T-helper 17 cell (primary cell): ENCODE measurements at places on chromosomes 5 and 9.
A peak's percentile ranks its signal among the peaks of the same experiment; 100 is the strongest.

GRCh38 chr9:21576331-21577189 lies 94.4 kb upstream of the IFNE start:
- no peak for DNase-seq

- DNase-seq, result no peak
These were observed 54.7 kb upstream of the TTC39B start for GRCh38 chr9:15361737-15362136.

DNA sequence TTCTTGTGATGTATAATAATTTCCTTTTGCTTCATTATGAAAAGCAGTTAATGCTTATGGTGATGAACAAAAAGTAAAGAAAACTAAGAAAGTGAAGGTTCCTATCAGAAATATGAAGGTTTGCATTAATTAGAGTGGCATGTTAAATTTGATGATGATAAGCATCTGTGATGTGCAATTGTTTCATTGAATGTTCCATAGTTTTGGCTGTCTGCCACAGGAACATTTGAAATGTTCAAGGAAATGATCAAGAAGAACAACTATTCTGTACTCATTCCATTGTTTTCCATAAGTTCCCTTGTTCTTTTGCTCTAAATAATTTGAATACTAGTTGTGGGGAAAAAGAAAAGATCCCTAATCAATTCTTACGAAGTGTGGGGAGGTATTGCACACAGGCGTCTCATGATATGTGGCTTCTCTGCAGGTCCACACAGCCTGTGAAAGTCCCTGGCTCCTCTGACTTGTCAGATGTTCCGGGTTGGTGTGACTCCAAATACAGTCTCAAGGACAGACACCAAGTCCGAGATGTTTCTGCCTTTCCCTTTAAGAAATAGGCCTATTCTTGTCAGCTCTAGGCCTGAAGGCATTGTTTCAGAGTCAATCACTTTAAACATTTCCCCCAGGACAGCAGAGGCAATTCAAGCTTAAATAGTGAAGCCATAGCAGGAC lies 152.6 kb upstream of the MAST4 start:
- DNase-seq, result no peak

GRCh38 chr5:66757219-66757833 lies 161.1 kb downstream of the MAST4 start:
- DNase-seq, result no peak

GRCh38 chr9:19140259-19140658 lies 13.0 kb upstream of the PLIN2 start:
- no peak for DNase-seq

- no peak for DNase-seq
These were observed 36.0 kb upstream of the SPATA31C2 start for GRCh38 chr9:88174324-88174723.

GRCh38 chr9:102587281-102587680 lies 407.9 kb upstream of the CYLC2 start:
- no peak for DNase-seq

DNA sequence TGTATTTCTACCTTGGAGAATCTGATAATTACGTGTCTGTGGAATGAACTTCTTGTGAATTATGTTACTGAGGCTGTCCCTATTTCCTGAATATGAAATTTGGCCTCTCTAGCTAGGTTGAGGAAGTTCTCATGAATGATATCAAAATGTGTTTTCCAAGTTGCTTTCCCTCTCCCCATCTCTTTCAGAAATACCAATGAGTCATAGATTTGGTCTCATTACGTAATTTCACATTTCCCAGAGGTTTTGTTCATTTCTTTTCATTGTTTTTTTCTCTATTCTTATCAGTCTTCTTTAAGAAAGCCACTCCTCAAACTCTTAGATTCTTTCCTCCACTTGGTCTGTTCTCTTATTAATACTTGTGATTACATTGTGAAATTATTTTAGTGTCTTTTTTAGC lies 923.8 kb upstream of the CDH9 start:
- no peak for DNase-seq

GRCh38 chr9:4555236-4555635 lies 65.0 kb downstream of the SLC1A1 start:
- DNase-seq, result no peak

- no peak for DNase-seq
These were observed 277.6 kb upstream of the TNC start for GRCh38 chr9:115395511-115396021.

DNA sequence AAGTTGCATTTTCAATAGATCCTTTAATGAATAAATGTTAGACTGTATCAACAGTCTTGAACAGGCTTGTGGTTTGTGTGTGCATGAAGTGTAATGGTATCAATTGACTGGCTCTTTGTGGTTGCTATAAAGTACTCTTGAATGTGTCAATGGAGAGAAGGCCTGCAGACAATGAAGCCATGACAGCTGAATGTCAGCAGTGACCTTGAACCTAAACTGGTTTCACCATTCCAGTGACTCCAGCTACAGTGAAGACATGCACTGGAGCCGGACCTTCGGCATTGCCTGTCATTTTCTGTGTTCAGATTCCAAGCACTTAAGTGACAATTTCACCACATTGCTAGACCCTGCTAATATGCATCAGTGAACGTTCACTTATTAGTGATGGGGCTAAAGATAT lies 276.0 kb upstream of the TMEM161B start:
- no peak for DNase-seq

- DNase-seq, result no peak
These were observed 174.4 kb downstream of the MARCHF11 start for GRCh38 chr5:16005225-16005624.

GRCh38 chr5:114243281-114243971 lies 118.4 kb upstream of the KCNN2 start:
- no peak for DNase-seq

- no peak for DNase-seq
These were observed 172.7 kb upstream of the RIOK2 start for GRCh38 chr5:97355775-97356174.

DNA sequence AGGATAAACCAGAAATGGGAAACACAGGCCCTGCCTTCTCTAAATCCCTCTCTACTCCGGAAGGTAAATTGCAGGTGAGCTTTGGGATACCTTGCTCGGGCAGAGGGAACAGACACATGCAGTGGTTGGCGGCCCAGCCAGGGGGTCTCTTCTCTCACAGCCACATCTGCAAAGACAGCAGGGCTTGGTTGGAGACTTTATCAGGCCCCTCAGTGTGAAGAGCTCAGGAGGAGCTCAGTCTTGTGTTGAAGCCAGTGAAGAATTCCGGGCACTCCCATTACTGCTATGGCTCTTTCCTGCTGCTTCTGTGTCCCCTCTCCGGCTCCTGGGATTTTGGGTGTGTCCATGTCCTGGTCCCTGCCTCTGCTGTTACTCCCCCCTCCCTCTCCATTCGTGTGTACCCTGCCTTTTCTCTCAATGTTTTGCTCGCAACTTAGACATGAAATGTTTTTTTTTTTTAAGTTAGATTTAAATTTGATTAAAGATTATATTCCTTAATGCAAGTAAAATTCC lies 99.8 kb downstream of the TRIO start:
- no peak for DNase-seq

GRCh38 chr9:79149585-79149984 lies 422.2 kb upstream of the TLE4 start:
- DNase-seq, result no peak

GRCh38 chr5:57601996-57602395 lies 119.4 kb upstream of the ACTBL2 start:
- no peak for DNase-seq

- no peak for DNase-seq
These were observed 24.2 kb upstream of the CAMLG start for GRCh38 chr5:134714120-134714519.

GRCh38 chr5:114418176-114419066 lies 56.6 kb downstream of the KCNN2 start:
- no peak for DNase-seq

DNA sequence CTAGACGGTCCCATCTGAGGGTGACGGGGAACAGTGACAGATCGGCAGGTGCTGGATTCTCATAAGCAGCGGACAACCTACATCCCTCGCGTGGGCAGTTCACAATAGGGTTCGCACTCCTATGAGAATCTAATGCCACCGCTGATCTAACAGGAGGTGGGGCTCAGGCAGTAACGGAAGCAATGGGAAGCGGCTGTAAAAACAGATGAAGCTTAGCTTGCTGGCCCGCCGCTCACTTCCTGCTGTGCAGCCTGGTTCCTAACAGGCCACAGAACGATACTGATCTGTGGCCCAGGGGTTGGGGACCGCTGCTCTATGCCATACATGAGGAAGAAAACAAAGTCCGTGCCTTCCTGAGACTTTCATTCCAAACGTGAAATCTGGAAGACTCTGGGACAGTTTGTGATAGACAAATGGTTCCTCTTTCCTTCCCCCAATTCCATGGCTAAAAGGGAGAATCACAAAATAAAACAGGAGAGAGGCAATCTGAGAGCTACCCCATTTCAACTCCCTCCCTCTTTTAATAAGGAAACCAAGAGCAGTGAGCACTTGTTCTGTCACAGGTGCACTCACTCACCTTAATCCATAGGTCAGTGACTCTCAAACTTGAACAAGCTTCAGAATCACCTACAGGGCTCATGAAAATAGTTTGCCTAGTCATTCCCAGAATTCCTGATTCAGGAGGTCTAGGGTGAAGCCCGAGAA lies 12.1 kb downstream of the PDCL start:
- DNase-seq, result peak; percentile 15

DNA sequence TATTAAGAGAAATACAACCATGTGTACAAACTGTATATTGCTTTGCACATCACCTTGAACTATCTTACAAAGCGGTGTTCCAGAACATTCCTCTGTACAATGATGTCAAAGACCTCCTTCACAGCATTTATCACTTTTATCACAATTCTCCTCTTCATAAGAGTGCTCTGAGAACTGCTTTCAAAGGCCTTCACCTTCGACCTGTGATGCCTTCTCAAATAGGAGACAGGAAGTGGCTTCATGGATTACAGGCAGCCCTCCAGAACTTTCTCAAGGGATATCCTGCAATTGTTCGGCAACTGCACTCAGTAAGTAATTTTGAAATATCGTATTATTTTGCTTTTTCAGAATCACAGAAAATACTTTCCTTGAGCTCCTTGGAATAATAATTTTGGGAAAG lies 68.0 kb upstream of the IL7R start:
- no peak for DNase-seq

DNA sequence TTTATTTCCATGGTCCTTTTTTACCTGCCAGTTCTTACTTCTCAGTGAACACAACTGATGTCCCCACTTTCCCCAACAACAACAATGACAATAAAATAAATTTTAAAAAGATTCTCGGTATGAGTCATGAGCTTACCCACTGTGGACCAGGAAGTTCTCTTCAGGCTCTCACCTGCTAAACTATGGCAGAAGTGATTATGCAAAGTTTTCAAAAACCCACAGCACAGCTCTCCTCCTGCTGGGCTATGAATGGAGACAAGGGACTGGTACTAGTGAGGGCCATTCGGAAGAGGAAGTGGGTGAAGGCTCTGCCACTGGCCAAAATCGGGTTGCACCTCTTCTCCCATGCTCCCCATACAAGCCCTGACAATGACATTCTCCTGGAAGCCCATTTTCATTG lies 429.4 kb downstream of the PIK3R1 start:
- no peak for DNase-seq

- no peak for DNase-seq
These were observed 109.3 kb downstream of the DAPK1 start for GRCh38 chr9:87606841-87607521.

DNA sequence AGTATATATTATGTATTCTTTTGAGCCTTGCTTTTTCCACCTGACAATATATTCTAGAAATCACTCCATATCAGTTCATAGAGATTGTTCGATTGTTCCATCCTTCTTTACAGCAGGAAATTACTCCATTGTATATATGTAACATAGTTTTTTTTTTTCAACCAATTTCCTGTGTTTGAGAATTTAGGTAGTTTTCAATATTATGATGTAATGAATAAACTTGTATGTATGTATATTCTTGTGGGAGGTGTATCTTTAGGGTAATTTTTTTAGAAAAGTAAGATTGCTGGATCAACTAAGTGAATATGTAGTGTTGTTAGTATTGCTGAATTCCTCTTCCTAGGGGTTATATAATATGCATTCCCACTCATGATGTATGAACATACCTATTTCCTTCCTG lies 165.9 kb upstream of the PITX1 start:
- DNase-seq, result no peak

DNA sequence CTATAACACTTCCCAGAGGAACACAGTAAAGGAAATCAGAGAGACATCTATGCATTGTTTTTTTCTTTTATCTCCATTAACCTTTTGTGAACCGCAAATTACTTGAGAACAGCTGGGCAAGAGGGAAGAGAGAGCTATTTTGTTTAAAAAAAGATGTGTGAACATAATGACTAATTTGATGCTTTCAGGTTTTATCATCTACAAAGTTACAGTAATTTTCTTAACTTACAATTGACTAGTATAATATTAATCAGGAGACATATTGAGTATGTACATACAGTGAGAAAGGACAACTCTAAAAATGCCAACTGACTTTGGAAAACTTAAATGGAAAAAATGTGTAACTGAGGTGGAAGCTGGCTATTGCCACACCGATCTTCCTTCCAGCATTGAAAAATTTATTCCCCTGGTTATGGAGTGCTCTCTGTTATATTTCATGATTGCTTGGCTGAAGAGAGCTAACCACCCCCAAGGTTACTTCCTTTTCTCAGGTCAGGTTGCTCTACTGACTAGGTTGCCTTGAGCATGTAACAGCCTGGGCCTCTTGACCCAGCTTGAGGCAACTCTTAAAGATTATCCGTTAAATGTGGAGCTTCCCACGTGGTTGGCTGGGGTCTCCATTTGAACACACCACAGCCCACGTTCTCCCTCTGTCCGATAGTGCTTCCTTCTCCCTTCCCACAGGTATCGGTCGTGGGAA lies 62.6 kb upstream of the C6 start:
- no peak for DNase-seq

GRCh38 chr5:152181461-152181860 lies 223.6 kb downstream of the NMUR2 start:
- DNase-seq, result no peak

DNA sequence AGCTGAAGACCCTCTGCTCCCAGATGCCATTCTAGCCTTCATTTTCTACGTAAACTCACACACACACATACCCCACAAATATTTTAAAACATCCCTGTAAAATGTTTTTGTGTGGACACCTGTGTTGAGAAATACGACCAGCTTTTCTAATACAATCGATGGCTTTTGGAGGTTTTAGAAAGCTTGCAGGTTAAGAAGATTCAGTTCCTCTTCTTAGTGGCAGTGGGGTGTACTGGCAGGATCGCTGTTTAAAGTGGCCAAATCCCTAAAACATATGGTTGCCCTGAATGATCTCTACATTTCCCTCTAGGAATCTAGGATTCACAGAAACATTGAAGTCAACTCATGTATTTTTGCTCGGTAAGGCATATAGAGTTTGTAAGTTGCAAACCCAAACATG lies 236.3 kb downstream of the NSG2 start:
- DNase-seq, result no peak
